GM12865 (cell line): ENCODE measurements at places on chromosomes 2 and 18.
A peak's percentile ranks its signal among the peaks of the same experiment; 100 is the strongest.

- no peak for DNase-seq
These were observed 77.5 kb upstream of the NFATC1 start for GRCh38 chr18:79318142-79318673.

GRCh38 chr18:48902023-48902855 is 48.5 kb downstream of the SMAD7 start:
- DNase-seq: no peak

GRCh38 chr2:86382108-86382507 is 44.7 kb upstream of the REEP1 start:
- no peak for DNase-seq

DNA sequence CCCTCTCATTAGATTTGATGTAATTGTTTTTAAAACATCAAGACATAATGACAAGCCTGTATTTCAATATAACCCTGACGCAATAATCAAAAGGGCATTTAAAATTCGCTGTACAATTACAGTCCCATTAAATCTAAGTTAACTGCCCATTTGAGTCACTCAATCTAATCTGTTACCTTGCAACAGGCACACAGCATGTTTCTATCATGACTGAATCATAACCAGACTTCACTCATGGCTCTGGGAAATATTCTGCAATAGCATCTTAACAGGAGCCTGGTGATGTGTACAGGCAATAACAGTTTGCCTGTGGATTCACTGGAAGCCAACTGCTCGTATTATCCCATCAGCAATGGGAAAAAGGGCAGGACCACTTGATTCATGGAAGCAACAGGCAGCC is 142.3 kb upstream of the NCKAP5 start:
- DNase-seq: no peak

GRCh38 chr2:9333591-9334171 is 89.6 kb downstream of the ITGB1BP1 start:
- DNase-seq: peak; percentile 39

DNA sequence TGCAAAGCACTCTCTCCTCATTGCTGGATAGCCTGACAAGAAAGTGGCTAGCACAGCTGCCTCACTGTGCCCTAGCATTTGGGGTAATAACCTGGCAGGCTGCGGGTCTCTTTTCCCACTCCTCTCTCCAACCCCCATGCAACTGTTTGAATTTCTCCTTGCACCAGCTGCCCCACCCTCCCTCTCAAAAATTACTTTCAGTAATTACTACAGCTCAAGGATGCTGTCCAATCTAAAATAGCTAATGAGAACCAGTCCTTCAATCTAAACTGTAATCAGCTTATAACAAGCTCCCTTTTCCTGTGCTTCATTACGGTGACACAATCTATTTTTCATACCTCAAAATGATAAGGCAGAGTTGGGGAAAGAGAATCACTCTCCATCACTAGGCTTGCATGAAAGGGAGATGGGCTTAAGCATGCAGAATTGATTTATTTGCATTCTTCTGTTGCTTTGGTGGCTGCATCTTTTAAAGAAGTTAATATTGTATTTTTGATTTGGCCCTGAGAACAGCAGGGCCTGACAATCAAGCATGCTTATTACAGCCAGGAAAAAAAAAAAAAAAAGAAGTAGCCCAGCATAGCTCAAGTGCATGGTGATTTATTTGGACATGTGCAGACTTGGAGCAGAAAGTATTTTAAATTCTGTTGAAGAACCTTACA is 881.8 kb downstream of the SLC4A3 start:
- no peak for DNase-seq

DNA sequence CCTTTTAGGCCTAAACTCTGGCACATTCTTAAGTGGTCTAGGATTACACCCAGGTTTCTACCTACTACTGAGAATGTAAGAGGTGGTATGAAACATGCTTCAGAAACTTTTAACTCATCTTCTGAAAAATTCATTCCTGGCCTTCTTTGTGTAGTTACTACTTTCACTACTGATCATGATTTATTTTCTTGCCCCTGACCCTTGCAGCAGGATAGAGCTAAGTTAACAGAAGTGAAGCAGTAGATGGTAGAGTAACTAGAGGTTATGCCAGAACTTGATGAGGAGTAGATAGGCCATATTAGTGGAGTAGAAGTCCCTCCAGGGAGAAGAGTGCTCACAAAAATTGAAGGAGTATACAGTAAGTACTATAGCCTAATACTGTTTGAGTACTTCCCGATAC is 75.5 kb upstream of the MSTN start:
- DNase-seq: no peak

DNA sequence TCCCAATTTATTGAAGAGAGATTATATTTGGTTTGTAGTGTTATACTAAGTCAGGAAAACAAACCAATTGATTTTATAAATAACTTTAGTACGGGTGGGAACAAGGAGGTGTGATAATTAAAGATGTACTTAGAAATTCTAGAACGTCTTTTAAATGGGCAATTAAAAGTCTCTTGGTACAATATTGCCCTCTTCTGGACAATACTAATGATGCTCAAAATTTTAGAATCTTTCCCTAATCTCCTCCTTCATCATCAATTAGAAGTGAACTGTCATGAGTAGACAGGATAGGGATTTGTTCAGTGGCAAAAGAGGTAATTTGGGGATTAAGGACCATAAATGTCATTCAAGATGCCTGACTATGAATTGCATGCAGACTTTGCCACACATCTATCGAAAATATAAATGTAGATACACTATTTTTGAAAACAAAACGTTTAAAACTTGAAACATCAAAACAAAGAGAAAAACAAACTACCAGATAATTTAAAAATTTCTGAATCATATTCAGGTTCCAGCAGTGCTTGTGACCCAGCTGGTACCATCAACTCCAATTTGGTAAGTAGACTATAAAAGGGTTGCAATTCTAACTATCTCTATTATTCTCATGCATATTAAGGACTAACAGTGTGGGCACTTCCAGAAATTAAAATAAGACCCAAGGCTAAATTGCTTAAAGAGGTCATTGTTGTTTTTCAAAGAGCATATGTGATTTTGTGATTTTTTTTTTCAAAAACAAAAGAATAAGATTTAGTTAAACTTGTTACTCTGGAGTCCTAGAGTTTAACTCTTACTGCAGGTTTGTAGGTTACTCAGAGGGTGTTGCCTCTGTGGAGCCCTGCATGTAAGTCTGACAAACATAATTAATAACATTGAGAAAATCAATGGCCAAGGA is 123.5 kb downstream of the LAMA3 start:
- DNase-seq: peak; percentile 23

DNA sequence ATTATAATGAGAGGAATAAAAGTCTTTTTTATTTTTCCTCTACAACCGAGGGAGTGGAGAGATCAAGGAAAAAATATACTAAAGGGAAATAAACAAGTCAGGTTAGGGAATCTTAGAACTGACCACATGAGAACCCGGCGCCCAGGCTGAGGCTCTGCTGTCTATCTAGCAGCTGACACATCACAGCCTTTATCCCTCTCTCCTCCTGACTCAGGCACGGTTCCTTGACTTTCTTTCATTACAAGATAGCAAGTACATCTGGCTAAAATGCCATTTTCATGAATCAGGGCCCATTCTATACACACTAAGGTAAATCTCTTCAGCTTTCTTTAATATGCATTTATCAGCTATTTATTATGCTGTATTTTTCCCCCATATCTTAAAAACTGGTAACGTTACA is 296.0 kb downstream of the TMX3 start:
- no peak for DNase-seq

DNA sequence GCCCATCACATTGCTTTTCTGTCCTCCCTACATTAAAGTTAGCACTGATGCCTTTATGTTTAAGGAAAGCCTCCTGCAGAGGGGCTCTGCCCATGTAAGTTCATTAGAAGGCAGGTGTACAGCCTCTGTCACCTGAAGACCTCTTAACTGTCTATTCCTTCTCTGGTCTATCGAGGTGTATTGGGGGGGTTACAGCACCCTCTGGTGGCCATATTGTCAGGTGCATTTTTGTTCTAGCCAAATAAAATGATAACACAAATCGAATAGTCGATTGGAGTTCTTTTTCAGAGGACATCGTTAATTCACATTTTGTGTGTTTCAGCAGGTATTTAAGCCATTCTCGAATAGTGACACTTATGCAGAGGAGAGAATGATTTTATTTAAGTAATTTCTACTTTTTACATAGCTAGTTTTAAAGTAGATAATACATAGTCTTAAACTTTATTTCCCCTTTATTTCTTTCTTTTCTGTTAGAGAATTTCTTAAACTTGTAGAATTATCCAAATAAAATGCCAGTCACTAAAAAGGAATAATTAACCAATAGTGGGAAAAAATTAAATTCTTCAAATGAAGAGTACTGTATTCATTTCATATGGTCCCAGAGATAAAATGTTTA is 136.8 kb downstream of the NEDD4L start:
- DNase-seq: peak; percentile 66
